Activated CD4-positive, CD25-positive, alpha-beta regulatory T cell (primary cell): ENCODE measurements at places on chromosomes 12 and 14.

DNA sequence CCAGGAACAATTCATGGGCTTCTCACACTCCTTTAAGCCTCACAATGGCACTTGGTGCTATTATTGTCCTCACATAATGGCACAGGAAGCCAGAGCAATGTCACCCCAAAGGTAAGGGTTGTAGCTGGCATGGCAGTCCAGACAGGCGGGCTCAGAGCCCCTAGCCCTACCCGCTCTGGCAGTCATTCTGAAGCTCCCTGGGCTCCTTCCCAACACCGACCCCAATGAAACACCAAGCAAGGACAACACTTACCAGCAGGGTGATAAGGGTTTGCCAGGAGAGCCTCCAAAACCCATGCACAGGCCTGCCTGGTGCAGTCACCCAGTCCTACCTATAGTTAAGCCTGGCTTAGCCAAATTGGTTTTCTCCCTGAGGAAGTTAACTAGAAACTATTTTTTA is 30.8 kb downstream of the MAX start:
- no peak for DNase-seq

DNA sequence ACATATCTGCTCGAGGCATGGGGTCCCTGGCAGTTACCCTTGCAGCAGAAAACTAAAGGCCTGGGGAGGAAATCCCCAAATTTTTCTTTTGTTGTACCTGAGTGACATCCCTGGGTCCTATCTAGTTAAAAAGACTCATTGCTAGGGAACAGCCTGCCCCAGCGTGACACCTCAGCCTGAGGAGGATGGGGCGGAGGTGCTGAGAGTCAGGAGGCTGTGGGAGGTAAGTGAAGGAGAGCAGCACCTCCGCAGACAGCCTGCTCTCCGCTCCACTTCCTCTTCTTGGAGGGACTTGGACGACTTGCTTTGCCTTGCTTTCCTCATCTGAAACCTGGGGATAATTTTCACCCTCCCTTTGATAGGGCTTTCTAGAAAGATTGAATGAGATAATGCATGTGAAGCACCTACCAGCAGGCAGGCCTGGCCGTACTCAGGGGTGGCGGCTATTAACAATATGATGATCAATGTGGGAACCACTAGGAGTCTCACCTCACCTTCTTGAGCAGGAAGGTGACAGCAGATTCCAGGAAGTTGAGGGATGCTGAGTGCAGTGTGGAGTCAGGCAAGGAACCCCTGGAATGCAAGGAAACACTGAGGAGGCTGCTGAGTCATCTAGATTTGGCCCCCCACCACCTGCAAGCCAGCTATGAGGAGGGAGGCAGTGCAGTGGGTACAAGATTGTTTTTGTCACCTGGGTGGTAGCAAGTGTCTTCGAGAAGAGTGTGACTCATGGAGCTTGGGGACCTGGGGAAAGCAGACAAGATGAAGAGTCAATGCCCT is 23.2 kb downstream of the UBE3B start:
- DNase-seq = no peak

- no peak for DNase-seq
Observed at GRCh38 chr12:109513051-109513450, 35.6 kb downstream of the UBE3B start.

- DNase-seq = no peak
Observed at GRCh38 chr14:89958966-89959365, 3.2 kb downstream of the TDP1 start.

GRCh38 chr14:72916174-72916573 is 10.1 kb upstream of the DCAF4 start:
- DNase-seq = no peak

GRCh38 chr14:96077983-96078624 is 38.9 kb downstream of the C14orf132 start:
- no peak for DNase-seq

- DNase-seq = no peak
Observed at GRCh38 chr14:66174453-66174891, 311.7 kb upstream of the CCDC196 start.

GRCh38 chr14:23121361-23121771 is 2.3 kb upstream of the CEBPE start:
- DNase-seq = no peak

DNA sequence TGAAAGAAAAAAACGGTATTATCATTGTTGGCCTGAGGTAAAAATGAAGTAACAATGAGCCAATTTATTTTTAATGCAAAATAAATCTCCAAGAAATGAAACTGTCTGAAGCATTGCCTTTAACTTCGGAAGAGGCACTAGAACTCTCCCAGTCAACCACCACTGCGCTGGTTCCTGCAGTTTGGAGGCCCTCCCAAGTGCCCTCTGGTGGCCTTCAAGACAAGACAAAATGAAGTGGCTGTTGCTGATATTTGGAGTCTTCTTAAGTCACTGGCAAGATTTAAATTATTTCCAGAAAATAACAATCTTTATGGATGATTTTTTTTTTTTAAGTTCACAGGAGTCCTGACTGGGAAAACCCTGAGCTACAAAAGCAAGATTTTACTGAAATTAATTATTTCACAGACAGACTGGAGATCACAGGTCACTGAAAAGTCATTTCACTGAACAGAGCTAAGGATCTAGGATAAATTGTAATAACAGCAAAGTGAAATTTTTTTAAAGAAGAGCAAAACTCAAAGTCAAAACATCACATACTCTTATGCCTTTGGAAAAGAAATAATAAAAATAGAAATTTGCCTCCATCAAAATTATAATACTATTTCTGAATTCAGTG is 58.2 kb downstream of the DICER1 start:
- DNase-seq = no peak

GRCh38 chr14:35988972-35989690 is 163.0 kb downstream of the BRMS1L start:
- no peak for DNase-seq

DNA sequence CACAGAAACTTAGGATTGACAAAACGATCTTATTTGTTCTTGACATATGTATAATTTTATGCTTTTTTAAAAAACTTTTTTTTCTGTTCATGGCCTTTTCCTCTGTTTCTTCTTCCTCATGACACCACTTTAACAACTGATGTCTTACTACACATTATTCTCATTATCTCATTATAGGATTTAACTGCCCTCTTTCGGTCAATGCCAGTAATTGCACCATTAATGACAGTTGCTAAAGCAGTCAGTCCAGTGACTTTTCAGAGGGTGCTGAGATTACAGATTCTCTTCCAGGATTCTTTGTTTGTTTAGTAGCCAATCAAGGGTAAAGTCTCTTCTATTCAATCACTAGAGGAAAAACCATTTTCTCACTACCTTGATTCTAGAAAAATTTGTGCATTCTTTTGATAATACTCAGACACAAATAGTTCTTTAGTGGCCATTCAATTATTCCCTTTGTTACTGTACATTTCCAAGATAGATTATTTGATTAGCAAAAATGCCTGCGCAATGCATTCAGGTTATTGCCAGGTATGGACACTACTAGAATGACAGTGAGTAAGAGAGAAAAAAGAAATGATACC is 50.1 kb downstream of the KLRG1 start:
- DNase-seq = no peak

DNA sequence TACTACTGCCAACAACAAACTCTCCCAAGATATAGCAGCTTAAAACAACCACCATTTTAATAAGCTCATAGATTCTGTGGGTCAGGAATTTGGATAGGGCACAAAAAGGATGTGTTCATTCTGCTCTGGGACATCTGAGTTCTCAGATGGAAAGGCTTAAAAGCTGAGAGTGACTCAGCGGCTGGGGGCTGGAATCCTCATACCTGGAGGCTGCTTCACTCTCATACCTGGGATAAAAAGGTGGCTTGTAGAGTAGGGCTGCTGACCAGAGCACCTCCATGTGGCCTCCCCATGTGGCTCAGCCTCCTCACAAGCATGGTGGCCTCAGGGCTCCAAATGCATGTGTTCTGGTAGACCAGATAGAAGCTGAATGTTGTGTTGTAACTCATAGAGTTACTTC is 20.2 kb upstream of the PELI2 start:
- no peak for DNase-seq

GRCh38 chr12:45547132-45547531 is 182.4 kb upstream of the ARID2 start:
- no peak for DNase-seq

GRCh38 chr12:110927546-110927945 is 7.2 kb upstream of the MYL2 start:
- no peak for DNase-seq

- DNase-seq = no peak
Observed at GRCh38 chr12:29561664-29562071, 64.2 kb upstream of the OVCH1 start.
